ENCODE measurements at places on chromosomes 2 and 18. TPM values are rescaled to one million over a fixed set of nuclear protein-coding genes. Genes with fewer than 3 reads are reported as not detected.

The NGEF gene
- not detected for total RNA-seq

DNA sequence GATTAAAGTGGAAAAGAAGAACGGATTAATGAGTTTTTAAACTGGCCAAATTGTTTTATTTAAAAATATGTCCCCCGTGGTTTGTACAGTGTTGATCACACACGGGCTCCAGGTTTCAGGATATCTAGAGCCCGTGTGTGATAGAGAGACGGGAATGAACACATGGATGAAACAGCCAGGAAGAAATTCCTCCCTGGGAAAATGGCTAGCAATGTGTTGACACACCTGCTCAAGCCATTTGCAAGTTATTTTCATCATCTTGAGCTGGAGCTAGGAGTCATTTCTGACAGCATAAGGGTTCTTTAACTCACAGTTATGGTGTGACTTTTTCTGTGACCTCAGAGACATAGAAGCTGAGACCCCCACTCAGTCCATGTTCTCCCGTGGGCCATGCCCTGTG lies 81.6 kb downstream of the LRRFIP1 start:
- H3K27me3 ChIP-seq = no peaks in the 10 kb centered on the region
- H3K4me1 ChIP-seq = peaks cover 63% of the 10 kb centered on the region
- no peak for DNase-seq
- H3K36me3 ChIP-seq = peaks cover 62% of the 10 kb centered on the region
- H3K27ac ChIP-seq = no peak overlapping the region

DNA sequence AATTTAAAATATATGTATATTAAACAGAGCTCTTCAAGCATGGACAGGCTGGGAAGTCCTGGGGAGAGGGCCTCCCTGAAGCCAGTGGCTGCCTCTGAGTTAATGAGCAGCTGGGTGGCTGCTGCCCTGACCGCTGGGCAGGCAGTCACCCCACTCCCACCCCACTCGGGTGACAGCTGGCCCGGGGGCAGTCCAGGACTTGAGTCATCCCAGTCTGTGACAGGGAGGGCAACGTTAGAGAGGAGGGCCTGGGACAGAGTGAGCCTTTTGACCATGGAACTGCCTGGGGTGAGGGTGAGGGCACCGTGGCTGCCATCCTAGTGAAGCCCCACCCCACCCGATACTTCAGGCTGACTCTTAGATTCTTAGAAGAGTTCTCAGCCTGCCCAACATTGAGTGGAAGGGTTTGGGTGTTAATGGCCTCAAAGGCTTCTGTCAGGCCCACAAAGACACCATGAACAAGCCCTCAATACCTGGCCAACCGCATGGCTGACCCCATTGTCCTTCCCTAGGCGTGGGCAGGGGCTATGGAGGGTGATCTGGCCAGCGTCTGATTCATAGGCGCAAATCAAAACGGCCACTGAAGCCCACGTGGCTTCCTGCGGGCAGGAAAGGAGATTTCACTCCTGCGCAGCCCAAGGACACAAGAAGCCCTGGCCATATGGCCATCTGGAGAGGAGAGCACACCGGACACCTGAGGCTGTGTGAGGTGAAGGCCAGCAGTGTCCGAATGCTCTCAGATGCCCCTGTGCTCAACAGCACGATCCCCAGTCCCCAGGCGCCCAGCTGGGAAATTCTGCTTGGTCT lies 47.5 kb downstream of the MRPS5 start:
- no peak for DNase-seq
- peaks cover 71% of the 10 kb centered on the region for H3K4me1 ChIP-seq
- no peaks in the 10 kb centered on the region for H3K36me3 ChIP-seq
- peak overlapping the region; percentile 92 for H3K27ac ChIP-seq
- H3K4me3 ChIP-seq = peak overlapping the region; percentile 52
- no peaks in the 10 kb centered on the region for H3K27me3 ChIP-seq

- H3K4me3 ChIP-seq = no peak overlapping the region
- H3K4me1 ChIP-seq = no peaks in the 10 kb centered on the region
- no peaks in the 10 kb centered on the region for H3K36me3 ChIP-seq
- no peak overlapping the region for H3K27ac ChIP-seq
- peaks cover 2% of the 10 kb centered on the region for H3K27me3 ChIP-seq
Measured at GRCh38 chr2:131201098-131201497, 8.2 kb upstream of the POTEE start.

DNA sequence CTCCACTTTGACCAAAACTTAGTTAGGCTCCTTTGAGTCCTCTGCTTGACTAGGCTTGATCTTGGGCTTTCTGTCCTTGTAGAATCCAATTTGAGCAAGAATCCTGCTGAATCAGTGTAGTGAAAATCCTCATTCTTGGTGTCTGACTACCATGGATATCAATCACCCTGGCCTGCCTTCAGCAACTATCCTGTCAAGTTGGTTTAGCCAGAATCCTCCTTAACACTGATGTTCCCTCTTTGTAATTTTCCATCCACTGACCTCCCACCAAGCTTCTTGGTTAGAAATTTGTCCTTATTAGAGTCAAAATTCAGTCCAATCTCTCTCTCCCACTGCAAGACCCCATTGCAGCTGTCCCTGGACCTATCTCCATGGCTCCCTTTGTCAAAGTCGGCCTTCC lies 494 bp upstream of the RBM45 start:
- H3K36me3 ChIP-seq = peaks cover 6% of the 10 kb centered on the region
- H3K4me3 ChIP-seq = peak overlapping the region; percentile 85
- no peaks in the 10 kb centered on the region for H3K27me3 ChIP-seq
- DNase-seq = no peak
- no peak overlapping the region for H3K27ac ChIP-seq

The ONECUT2 gene
- not detected for total RNA-seq

DNA sequence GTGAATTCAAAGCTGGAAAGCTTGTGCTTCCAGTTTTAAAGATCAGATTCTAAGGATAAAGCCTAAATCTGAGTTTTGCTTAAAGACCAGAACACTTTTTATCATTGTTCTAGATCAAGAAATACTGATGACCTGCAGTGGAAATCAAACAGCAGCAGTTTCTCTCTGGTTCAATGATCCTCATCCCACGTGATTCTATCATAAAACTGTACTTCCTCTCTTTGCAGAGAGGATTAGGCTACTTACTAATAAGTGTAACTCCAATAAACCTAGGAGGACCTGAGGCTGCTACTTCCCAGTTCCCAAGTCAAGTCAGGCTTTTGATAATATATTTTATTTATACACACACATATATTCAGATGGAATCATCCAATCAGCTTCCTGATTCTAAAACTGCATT lies 81.9 kb downstream of the TCF4 start:
- no peaks in the 10 kb centered on the region for H3K36me3 ChIP-seq
- no peak overlapping the region for H3K27ac ChIP-seq
- no peak for DNase-seq
- no peak overlapping the region for H3K4me3 ChIP-seq
- no peaks in the 10 kb centered on the region for H3K4me1 ChIP-seq
- no peaks in the 10 kb centered on the region for H3K27me3 ChIP-seq

The CELF4 gene
- not detected for total RNA-seq

- H3K36me3 ChIP-seq = no peaks in the 10 kb centered on the region
- no peaks in the 10 kb centered on the region for H3K4me1 ChIP-seq
- DNase-seq = no peak
- no peak overlapping the region for H3K4me3 ChIP-seq
- H3K27me3 ChIP-seq = no peaks in the 10 kb centered on the region
Measured at GRCh38 chr18:28095041-28095440, 81.9 kb downstream of the CDH2 start.

The CLEC4F gene
- total RNA-seq = not detected

The CENPA gene
- 1.0 TPM for total RNA-seq

The POTEJ gene
- not detected for total RNA-seq

- no peak for DNase-seq
- no peaks in the 10 kb centered on the region for H3K27me3 ChIP-seq
- H3K27ac ChIP-seq = no peak overlapping the region
- peaks cover 4% of the 10 kb centered on the region for H3K4me1 ChIP-seq
- H3K4me3 ChIP-seq = no peak overlapping the region
Measured at GRCh38 chr2:119856469-119856901, 96.8 kb downstream of the PTPN4 start.

The C18orf63 gene
- total RNA-seq = not detected

The CPS1 gene
- 0.41 TPM for total RNA-seq

DNA sequence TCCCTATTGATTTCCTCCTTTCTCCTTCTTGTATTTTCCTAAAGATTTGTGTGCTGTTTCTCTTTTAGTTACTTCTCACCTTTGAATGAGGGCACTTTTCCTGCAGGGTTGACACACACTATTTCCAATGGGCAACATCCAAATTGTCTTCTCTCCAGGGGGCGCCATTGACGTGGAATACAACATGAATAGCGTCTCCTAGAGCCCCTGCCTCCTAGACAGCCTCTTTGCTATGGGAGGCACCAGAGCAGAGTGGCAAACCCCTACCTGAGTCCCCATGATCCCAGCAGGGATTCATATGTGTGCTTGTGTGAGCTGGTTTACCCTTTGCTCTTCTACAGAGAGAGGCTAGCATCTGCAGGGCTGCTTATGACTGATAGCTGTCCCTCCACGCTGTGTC lies 61.3 kb upstream of the ITSN2 start:
- H3K27ac ChIP-seq = no peak overlapping the region
- H3K36me3 ChIP-seq = no peaks in the 10 kb centered on the region
- DNase-seq = peak; percentile 28
- H3K27me3 ChIP-seq = no peaks in the 10 kb centered on the region
- no peaks in the 10 kb centered on the region for H3K4me1 ChIP-seq

DNA sequence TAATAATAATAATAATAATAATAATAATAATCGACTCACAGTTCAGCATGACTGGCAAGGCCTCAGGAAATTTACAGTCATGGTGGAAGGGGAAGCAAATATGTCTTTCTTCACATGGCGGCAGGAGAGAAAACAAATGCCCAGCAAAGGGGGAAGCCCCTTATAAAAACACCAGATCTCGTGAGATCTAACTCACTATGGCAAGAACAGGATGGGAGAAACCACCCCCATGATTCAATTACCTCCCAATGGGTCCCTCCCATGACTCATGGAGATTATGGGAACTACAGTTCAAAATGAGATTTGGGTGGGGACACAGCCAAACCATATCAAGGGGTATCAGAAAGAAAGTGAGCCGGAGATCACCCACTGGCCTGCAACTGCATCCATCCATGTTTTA lies 40.5 kb upstream of the PAPOLG start:
- no peak overlapping the region for H3K27ac ChIP-seq
- no peaks in the 10 kb centered on the region for H3K27me3 ChIP-seq
- H3K36me3 ChIP-seq = no peaks in the 10 kb centered on the region

GRCh38 chr2:96147593-96148201 lies 2.5 kb upstream of the DUSP2 start:
- H3K4me1 ChIP-seq = peaks cover 80% of the 10 kb centered on the region
- peaks cover 19% of the 10 kb centered on the region for H3K36me3 ChIP-seq
- no peak overlapping the region for H3K4me3 ChIP-seq
- H3K27me3 ChIP-seq = no peaks in the 10 kb centered on the region
- DNase-seq = no peak

DNA sequence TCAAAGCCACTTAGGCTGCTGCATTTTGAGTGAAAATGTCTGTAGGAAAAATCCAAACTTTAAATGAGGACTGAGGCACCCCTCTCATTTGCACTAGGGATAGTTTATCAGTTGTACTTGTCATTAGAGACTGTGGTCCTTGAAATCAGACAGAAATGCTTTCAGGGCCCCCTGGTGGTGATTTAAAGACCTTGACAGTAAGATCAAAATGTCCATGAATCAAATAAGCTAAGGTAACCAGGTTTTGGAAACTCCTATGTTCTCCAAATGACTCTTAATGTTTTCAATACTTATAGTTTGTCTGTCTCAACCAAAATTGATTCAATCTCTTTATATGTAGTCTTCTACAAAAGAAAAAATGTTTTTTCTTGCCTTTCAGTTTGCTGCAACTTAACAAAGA lies 28.8 kb upstream of the DDX18 start:
- H3K27me3 ChIP-seq = peaks cover 3% of the 10 kb centered on the region
- H3K4me3 ChIP-seq = no peak overlapping the region
- DNase-seq = no peak
- no peaks in the 10 kb centered on the region for H3K4me1 ChIP-seq
- H3K27ac ChIP-seq = no peak overlapping the region

The CCDC68 gene
- total RNA-seq = not detected

DNA sequence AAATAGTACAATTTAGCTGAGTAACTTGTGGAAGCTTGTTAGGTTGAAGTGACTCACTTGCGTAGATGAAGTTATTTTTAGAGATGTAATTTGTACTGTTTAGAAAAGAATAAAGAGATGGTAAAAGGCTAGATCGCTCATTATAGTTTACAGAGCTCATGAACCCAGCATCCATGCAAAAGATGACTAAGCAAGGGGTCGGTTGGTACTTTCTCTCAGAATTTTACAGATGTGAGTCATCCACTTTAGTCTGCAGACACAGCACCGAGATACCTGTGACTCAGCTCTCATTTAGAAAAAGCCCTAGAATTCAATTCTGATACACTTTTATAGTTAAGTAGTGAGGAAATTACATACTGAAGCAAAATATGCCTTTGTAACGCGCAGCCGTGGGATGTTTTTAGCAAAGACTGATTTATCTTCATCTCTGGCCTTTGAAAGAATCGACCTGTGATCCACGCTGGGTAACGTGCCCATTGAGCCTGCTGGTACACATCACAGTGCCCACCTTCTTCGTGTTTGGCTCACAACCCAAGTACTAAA lies 116.5 kb upstream of the FOSL2 start:
- no peak overlapping the region for H3K4me3 ChIP-seq
- no peaks in the 10 kb centered on the region for H3K36me3 ChIP-seq
- H3K4me1 ChIP-seq = peaks cover 6% of the 10 kb centered on the region
- DNase-seq = no peak

The OSBPL6 gene
- total RNA-seq = 0.08 TPM

DNA sequence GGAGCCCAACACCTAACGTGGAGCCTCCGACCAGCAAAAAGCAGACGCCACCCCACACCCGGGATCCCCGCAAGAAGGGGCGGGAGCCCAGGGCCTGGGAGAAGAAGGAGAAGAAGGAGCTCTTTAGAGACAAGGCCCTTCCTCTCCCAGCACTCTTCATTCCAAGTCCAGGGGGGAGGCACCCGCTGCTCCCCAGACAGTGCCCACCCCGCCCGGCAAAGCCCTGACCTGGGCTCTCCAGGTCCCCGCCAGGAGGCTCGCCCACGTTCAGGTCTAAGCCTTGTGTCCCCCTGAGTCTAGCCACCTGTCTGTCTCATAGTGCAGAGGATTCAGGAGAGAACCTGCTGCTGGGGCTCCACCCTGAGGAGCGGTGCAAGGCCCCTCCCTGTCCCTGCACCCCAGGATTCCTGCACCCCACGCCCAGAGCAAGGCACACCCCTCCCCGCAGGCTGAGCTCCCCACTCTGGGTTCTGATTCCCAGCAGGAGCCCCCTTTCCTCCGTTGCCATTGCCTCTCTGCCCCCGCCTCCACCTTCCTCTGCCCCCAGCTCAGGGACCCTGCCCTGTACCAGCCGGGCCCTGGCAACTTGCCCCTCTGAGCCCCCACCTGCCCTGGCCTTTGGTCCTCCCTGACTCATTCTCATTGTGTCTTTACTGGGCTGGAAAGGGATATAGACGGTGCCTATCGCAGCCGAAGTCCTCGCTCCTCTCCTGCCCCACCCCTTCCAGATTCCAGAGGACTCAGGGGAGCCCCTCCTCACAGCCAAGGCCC lies 33.5 kb upstream of the GPC1 start:
- H3K27ac ChIP-seq = no peak overlapping the region
- no peaks in the 10 kb centered on the region for H3K36me3 ChIP-seq
- H3K4me1 ChIP-seq = peaks cover 20% of the 10 kb centered on the region
- H3K27me3 ChIP-seq = no peaks in the 10 kb centered on the region
- DNase-seq = no peak
